Ammon's horn (tissue), 1 donor: ENCODE measurements at places on chromosomes 1 and 21.

- no peak for DNase-seq
Observed at GRCh38 chr1:52288286-52288685, 77.7 kb downstream of the CC2D1B start.

DNA sequence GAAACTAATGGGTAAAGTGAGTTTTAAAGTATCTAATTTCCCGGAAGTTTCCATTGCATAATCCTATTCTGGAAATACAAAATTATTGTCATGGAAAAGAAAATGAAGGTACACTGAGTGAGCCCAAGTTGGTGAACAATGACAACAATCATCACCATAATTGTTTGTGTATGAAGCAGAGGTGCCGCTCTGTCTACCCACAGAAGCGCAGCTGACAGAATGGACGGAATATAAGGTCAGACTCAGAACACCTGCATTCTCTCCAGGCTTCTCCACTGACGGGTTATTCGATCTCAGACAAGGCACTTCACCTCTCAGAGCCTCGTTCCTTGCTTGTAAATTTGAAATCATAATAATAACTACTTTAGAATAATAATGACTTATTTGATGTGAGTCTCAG lies 99.1 kb upstream of the NGF start:
- no peak for DNase-seq

GRCh38 chr1:54585181-54586066 lies 37.4 kb downstream of the ACOT11 start:
- DNase-seq, result no peak

- no peak for DNase-seq
Observed at GRCh38 chr1:16721871-16722641, 18.3 kb upstream of the RNU1-4 start.

GRCh38 chr1:181397845-181398244 lies 85.5 kb upstream of the CACNA1E start:
- DNase-seq, result no peak

GRCh38 chr1:2099886-2100779 lies 49.9 kb downstream of the PRKCZ start:
- no peak for DNase-seq
